ENCODE measurements at places on chromosomes 1 and 21. TPM values are rescaled to one million over a fixed set of nuclear protein-coding genes. Genes with fewer than 3 reads are reported as not detected.

Gene SPAG17
- 4.9 TPM for total RNA-seq

Gene LCA5L
- 0.18 TPM for total RNA-seq

Gene ETV3L
- not detected for total RNA-seq

Gene SLC5A9
- not detected for total RNA-seq

Gene ZBTB18
- 228 TPM for total RNA-seq

Gene OLFML3
- total RNA-seq, result 26.4 TPM

Gene SWT1
- total RNA-seq, result 16.2 TPM

Gene PGLYRP4
- total RNA-seq, result not detected

Gene GPR3
- 1.00 TPM for total RNA-seq

Gene NCDN
- total RNA-seq, result 40.7 TPM

Gene MACF1
- 417 TPM for total RNA-seq

Gene IL6R
- total RNA-seq, result 4.7 TPM

Gene PRDM2
- total RNA-seq, result 40.6 TPM

Gene SYCP1
- not detected for total RNA-seq

Gene APOBEC4
- total RNA-seq, result not detected

Gene GJB4
- total RNA-seq, result not detected

Gene C1orf87
- total RNA-seq, result not detected

Gene PRCC
- total RNA-seq, result 27.3 TPM

Gene PLOD1
- 24.5 TPM for total RNA-seq

Gene NPR1
- total RNA-seq, result 0.91 TPM

Gene LDLRAD1
- total RNA-seq, result not detected

Gene APCS
- not detected for total RNA-seq

Gene PFDN2
- 22.1 TPM for total RNA-seq

Gene UBAP2L
- 84.7 TPM for total RNA-seq

Gene MATN1
- total RNA-seq, result 0.36 TPM

Gene C1orf174
- total RNA-seq, result 16.1 TPM

Gene MIXL1
- total RNA-seq, result 0.18 TPM

Gene TMIGD3
- total RNA-seq, result 3.4 TPM

Gene SHISAL2A
- total RNA-seq, result not detected

Gene SPRR2E
- not detected for total RNA-seq

Gene RPS27
- 1,638 TPM for total RNA-seq

Gene IVL
- total RNA-seq, result not detected

Gene BGLAP
- total RNA-seq, result 0.73 TPM

Gene ADORA3
- 1.1 TPM for total RNA-seq

Gene PRDX1
- 175 TPM for total RNA-seq

Gene LIX1L
- 27.1 TPM for total RNA-seq

Gene ADAMTS4
- total RNA-seq, result 2.0 TPM

Gene SPRR2A
- not detected for total RNA-seq

Gene PRKAA2
- 23.8 TPM for total RNA-seq

Gene HCRTR1
- total RNA-seq, result 0.64 TPM

Gene EEIG2
- total RNA-seq, result 28.1 TPM

Gene PTPRC
- 4.4 TPM for total RNA-seq

Gene AGO4
- 60.4 TPM for total RNA-seq

Gene OXCT2
- total RNA-seq, result 1.00 TPM

Gene UBE2U
- total RNA-seq, result not detected

Gene LGR6
- total RNA-seq, result 2.9 TPM

Gene ANXA9
- total RNA-seq, result 0.18 TPM

Gene C2CD4D
- not detected for total RNA-seq

Gene FCGR1A
- 8.0 TPM for total RNA-seq

Gene PCAT6
- total RNA-seq, result not detected

Measured in cerebellum (tissue), 4 donors.